ENCODE measurements at places on chromosomes 2 and 18.

DNA sequence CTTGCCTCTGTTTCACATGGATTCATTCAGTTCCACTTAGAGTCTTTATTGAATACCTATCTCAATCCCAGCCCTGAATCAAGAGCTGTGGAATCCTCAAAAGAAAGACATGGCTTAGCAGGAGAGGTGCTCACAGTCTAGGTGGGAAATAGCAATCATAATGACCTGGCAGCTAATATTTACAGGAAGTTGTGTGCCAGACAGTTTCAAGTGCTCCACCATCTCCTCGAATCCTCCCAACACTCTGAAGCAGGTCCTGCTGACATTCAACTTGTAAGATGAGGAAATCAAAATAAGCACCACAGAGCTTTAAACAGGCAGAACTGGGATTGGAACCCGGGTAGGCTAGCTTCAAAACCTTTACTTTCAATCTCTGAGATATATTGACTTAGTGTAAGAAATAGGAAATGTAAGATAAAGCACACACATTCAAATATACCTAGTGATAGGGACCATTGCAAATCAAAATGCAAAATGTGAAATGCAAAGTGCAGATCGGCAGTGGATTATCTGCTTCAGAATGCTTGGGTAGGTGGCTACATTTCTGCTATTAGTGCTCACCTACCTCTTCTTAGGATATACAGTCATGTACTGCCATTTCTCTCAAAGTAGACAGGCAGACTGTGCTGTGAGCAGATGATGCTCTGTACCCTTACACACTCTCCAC, 182.0 kb downstream of the PRKCE start:
- DNase-seq: no peak

DNA sequence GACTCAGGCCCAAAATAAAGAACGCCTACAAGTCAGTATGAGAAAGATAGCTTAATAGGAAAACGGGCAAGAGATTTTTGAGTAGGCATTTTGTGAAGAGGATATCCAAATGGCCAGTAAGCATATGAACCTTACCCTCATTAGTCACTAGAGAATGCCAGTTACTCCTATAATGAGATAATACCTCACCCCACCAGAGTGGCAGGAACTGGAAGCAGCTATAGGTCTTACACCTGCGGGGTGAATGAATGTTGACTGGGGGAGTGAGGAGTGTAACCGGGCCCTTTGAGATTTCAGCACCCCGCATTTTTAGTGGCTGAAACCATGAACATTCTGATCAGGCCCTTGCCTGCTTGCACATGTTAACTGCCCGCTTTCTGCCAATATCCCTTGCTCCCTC, 7.5 kb upstream of the PTPN2 start:
- DNase-seq: no peak

- DNase-seq: no peak
Measured at GRCh38 chr2:220703279-220703678, 868.8 kb downstream of the EPHA4 start.

DNA sequence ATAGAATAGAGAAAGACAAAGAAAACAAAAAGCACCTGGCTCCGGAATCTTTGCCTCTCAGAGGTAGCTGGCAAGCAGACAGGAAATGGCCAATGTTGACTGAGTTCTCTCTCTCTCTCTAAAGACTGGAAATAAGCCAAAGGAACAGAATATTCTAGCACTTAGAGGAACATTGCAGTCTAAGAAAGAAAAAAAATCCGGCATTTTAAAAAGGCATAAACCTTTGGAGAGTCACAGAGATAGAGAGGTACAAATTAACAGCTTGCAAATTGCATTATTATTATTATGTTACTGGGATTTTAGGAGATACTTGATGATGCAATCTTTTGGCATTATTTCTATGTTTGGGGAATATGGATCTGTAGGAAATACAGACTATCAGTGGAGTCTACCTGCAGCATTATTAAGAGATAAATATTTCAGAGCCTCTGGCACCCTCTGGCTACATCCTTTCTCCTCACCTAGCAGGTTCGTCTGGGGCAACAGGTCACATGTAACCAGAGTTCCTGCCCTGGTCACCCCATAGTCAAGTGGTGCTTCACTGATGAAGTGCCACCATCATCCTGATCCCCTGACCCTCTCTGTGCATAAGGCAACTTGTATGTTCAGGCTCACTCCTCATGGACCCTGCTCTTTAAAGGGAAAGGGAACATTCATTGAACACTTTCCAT, 318.9 kb upstream of the ACVR2A start:
- DNase-seq: no peak

Measured in NCI-H460 (cell line).